Sciatic nerve (tissue), 2 donors: ENCODE measurements at places on chromosomes 2 and 18.

DNA sequence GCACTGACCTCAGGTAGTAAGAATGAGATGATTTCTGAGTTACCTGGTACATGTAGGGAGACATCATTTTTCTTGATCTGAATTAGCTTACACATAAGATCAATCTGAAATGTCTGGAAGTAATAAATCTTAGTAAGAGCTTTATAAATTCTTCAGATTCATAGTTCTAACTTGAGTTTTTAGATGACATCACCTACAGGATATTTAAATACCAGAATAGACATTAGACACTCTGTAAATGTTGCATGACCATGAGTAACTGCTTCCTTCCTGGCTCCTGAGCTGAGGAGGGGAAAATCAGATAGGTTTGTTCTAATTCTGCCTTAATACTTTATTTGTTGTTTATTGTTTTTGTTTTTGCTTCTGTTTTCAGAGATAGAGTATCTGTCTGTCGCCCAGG, 181.8 kb downstream of the PHLPP1 start:
- no peak for DNase-seq

- DNase-seq, result no peak
These were observed 433.7 kb upstream of the TRIB2 start for GRCh38 chr2:12282780-12283695.

- DNase-seq, result no peak
These were observed 52.8 kb upstream of the NRXN1 start for GRCh38 chr2:51084750-51085149.

DNA sequence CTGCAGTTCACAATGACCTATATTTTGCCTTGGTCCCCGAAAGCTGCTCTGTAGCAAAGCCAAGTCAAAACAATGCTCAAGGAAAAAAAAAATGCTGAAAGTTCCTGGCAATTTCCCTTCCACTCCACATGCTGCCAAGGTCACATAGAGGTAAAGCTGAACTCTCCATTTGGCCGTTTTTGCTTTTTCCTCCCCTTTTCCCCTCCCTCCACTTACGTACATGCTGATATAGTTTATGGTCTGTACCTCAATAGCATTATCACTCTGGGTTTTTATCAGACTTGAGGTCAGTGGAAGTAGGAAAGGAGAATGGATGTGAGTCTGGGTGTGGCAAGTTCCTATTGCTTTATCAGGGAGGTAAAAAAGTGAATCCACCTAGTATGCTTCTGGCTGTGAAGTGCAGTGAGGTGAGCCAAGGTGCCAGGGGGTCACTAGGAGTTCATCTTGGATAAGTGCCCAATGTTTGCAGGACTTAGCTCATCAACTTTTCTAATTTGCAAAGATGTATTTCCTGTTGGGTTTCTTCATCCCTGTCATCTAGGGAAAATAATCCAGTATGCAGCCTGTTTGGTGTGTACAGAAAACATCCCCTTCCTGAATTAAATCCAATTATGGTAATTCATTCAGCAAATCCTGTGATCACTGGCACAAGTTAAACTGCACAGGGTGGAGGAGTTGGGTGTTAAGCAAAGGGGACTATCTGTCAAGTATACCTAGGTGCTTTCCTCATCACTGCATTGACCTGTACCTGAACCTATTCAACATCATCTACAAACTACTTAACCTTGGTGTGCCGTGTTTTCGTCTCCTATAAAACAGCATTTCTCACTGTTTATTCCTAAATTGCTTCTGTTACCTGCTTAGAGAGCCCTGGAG, 124.3 kb upstream of the CYP26B1 start:
- no peak for DNase-seq

- no peak for DNase-seq
These were observed 344.5 kb upstream of the CYRIA start for GRCh38 chr2:17010104-17010503.

GRCh38 chr18:56139792-56140254, 498.6 kb downstream of the TXNL1 start:
- no peak for DNase-seq

DNA sequence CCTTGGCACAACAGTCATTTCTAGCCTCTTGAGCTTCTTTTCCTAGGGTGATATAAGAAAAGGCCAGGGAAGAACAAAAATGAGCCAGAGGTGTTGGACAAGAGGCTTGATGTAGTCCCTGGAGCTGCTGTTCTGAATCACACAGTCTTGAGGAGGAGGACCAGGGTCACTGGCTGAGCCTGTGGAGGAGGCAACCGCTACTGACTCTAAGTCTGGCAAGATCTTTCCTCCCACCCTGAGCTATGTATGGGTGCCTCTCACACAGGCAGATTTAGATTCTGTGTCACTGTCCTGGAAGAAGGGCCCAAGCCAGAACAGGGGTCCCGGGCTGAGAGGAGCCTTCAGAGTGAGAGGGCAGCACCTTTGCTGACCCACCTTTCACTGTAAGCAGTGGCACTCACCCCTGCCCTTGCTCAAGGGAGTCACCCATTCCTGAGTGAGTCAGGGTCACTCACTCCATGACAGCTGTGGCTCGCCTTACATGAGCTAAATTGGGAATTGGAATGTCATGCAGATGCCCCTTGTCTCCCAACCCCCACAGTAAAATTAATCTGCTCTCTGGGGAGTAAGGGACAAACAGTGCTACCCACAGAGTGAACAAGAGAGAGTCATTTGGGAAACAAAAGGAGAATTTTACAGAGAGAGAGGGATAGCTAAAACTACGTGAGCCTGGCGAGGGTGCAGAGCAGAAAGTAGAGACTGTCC, at the start of gene TRIM54:
Gene TRIM54 (plus strand): TSS at position 575 of the 705 bp plus-strand sequence. CDS start 303 bp downstream, outside the sequence.
- DNase-seq, result no peak

DNA sequence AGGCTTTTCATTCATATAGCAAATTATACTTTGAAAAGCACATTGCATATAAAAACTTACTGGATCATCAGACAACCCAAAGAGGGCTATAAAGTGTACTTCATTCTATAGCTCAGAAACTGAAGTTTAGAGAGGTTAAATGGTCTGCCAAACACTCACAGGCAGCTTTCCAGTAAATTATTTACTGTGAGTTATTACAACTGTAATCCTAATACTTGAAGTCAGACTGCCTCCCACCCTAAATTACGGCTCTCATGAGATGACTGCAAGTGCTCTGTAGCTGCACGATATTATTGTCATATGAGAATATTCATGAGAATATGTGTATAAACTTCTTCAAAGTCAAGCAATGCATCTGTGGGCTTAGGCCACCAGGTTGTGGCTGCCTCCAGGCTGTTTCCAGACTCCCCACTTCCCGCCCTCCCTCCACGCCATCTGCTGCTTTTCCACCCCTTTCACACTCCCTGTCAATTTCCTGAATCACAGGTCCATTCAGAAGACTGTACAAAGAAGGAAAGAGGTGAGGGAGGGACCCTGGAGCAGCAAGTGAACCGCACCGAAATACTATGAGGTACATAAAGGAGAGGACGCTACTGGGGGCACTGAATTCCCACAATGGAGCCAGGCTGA, 111.1 kb upstream of the SPOPL start:
- no peak for DNase-seq

GRCh38 chr18:13222856-13223281, 4.3 kb downstream of the LDLRAD4 start:
- no peak for DNase-seq

- DNase-seq, result no peak
These were observed 94.6 kb downstream of the PMAIP1 start for GRCh38 chr18:59994357-59994756.

GRCh38 chr2:162938387-162938786, 99.8 kb upstream of the KCNH7 start:
- no peak for DNase-seq
